Stimulated activated CD4-positive, alpha-beta T cell treated with anti-CD3 and anti-CD28 coated beads, Interleukin-1b, Interleukin-23, amount 100 ng/mL, for 24 hours (primary cell): ENCODE measurements at places on chromosomes 1 and 21.

GRCh38 chr1:236982380-236982779 lies 21.9 kb downstream of the MT1HL1 start:
- DNase-seq = no peak

GRCh38 chr1:179742291-179742690 lies 800 bp upstream of the FAM163A start:
- DNase-seq = no peak

DNA sequence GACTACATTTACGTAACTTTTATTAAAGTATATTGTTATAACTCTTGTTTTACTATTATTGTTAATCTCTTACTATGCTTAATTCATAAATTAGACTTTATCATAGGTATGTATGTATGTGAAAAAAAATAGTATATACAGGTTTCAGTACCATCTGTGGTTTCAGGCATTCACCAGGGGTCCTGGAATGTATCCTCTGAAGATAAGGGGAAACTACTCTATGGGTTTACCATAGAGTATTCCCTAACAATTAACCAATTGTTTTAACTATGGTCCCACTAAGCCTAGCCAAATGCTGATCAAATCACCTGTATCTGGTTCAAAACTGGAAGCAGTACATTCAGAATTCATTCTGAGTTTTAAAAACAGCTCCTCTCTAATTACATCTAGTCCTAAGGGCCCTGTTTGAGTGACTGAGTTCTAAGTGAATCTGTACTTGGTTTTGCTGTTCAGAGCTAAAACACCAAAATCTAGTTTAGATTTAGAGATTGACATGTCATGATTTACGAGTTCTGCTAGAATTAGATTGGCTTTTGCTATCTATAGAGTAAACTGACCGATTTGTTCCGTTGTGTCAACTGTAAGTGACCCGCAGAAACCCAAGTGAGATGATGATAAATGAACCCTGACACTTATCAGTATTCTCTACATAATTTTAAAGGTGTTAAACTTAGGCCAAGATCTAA lies 93.5 kb upstream of the GNG4 start:
- DNase-seq = no peak

- DNase-seq = no peak
Observed at GRCh38 chr1:209207126-209207700, 376.3 kb upstream of the CAMK1G start.

- no peak for DNase-seq
Observed at GRCh38 chr1:26102526-26102925, 9.1 kb upstream of the PDIK1L start.

- no peak for DNase-seq
Observed at GRCh38 chr1:30106125-30106524, 617.3 kb downstream of the MATN1 start.

DNA sequence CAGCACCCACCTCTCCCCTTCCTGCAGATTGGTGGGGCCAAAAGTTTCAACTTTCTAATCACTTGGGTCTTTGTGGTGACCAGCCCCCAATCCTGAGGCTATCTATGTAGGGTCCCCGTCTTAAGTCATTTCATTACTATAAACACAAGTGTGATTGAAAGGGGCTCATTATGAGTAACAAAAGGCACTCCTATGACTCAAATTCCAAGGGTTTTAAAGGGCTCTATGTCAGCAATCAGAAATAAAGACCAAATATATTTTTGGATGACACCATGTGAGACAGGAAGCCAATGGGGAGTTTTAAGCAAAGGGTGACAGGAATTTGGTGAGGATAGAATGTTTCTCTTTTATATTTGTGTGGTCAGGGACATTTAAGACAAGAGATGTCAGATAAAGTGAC lies 6.2 kb downstream of the ERO1B start:
- DNase-seq = no peak
